Thyroid gland (tissue), 4 donors: ENCODE measurements at places on chromosomes 1 and 21. TPM values are rescaled to one million over a fixed set of nuclear protein-coding genes. Genes with fewer than 3 reads are reported as not detected.
A peak's percentile ranks its signal among the peaks of the same experiment; 100 is the strongest.

DNA sequence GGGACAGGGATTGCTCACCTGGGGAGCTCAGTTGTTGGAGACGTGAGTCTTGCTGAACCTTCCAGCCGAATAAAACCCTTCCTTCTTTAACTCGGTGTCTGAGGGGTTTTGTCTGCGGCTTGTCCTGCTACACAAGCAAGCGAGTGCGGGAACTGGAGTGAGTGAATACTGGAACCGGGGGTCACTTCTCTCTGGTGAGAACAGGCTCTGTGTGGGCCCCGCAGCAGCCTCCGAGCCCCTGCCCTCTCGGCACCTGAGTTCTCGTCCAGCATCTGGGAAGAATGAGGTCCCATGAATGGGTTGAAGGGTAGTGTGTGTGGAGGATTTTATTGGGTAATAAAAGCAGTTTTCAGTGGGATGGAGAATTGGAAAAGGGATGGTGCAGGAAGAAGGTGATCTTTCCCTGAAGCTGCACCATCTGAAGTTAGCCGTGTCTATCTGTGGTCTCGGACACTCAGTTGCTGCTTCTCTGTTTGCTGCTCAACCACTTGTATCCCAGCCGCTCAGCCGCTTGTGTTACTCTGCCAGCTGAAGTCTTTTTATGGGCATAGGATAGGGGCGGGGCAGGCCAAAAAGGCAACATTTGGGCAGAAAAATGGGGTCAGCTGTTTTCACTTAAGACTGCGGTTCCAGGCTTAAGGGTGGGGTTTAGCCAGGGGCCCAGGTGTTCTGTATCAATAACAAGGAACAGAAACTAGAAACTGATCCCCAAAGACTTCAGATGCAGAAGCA lies 450.6 kb upstream of the CAMK1G start:
- no peak overlapping the region for H3K27ac ChIP-seq
- H3K4me1 ChIP-seq: no peaks in the 10 kb centered on the region
- H3K27me3 ChIP-seq: no peaks in the 10 kb centered on the region

- no peak overlapping the region for H3K27ac ChIP-seq
- no peak for DNase-seq
- H3K4me3 ChIP-seq: no peak overlapping the region
- no peaks in the 10 kb centered on the region for H3K4me1 ChIP-seq
- H3K27me3 ChIP-seq: no peaks in the 10 kb centered on the region
Measured at GRCh38 chr1:232744847-232745246, 60.4 kb upstream of the MAP10 start.

DNA sequence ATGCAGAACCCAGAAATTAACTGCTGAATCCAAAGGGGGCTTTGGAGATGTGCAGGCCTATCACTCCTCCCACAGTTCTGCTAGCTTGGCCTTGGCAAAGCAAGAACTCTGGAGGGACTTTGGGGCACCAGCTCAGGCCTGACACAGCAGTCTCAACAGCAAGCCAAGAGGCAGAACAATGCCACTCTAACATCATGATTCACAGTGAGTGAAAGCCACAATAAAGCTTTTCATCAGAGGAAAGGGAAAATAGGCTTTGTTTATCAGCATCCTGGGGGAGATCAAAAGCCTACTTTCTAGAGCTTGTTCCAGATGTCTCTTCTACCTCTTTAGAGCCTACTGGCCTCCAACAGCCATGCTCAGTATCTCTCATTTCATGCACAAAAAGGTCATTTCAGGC lies 283.4 kb downstream of the KCNH1 start:
- no peaks in the 10 kb centered on the region for H3K36me3 ChIP-seq
- H3K27me3 ChIP-seq: no peaks in the 10 kb centered on the region
- peaks cover 15% of the 10 kb centered on the region for H3K4me1 ChIP-seq

GRCh38 chr21:41112740-41113692 lies 54.9 kb upstream of the BACE2 start:
- no peak overlapping the region for H3K27ac ChIP-seq
- no peaks in the 10 kb centered on the region for H3K36me3 ChIP-seq
- H3K4me3 ChIP-seq: no peak overlapping the region
- DNase-seq: peak; percentile 24

C1orf141 gene
- total RNA-seq: not detected

MYOC gene
- 43.4 TPM for total RNA-seq

CYP4Z1 gene
- total RNA-seq: 0.39 TPM

GPR3 gene
- total RNA-seq: 2.1 TPM

- H3K4me3 ChIP-seq: no peak overlapping the region
- H3K4me1 ChIP-seq: no peaks in the 10 kb centered on the region
- H3K36me3 ChIP-seq: no peaks in the 10 kb centered on the region
- no peak for DNase-seq
Measured at GRCh38 chr1:71014178-71014579, 33.4 kb downstream of the PTGER3 start.

DNA sequence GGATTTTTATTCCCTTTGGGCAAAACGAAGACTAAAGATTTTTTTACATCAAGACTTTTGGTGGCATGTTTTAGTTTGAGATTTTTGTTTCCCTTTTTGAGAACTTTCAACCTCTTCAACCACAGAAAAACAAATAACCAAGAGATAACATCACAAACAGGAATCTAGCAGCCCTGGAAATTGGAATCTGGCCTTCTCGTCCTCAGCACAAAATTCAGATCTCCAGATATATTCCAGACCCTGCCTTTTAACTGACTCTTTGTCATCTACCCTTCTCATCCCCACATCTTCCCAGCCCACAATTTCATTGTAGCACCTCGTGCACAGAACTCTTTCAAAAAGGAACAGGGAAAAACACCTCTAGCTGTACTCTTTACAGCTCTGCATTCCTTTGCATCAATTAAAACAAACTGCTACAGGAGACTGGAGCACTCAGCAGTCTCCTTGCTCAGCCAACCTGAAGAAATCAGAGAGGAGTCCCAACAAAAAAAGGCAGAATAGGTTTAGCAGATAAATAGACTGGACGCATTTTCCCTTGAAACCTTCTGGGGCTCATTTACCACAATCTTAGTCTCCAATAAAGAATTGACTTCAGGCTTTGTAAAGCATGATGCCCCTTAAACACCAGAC lies 251.0 kb downstream of the TTLL7 start:
- peaks cover 25% of the 10 kb centered on the region for H3K4me1 ChIP-seq
- H3K4me3 ChIP-seq: no peak overlapping the region
- no peaks in the 10 kb centered on the region for H3K27me3 ChIP-seq
- H3K36me3 ChIP-seq: no peaks in the 10 kb centered on the region
- DNase-seq: peak; percentile 31

- no peaks in the 10 kb centered on the region for H3K27me3 ChIP-seq
- H3K27ac ChIP-seq: no peak overlapping the region
- H3K36me3 ChIP-seq: no peaks in the 10 kb centered on the region
- DNase-seq: no peak
- H3K4me3 ChIP-seq: no peak overlapping the region
Measured at GRCh38 chr1:229553621-229554130, 4.8 kb downstream of the ABCB10 start.
